ENCODE measurements at places on chromosomes 16 and 17.
A peak's percentile ranks its signal among the peaks of the same experiment; 100 is the strongest.

DNA sequence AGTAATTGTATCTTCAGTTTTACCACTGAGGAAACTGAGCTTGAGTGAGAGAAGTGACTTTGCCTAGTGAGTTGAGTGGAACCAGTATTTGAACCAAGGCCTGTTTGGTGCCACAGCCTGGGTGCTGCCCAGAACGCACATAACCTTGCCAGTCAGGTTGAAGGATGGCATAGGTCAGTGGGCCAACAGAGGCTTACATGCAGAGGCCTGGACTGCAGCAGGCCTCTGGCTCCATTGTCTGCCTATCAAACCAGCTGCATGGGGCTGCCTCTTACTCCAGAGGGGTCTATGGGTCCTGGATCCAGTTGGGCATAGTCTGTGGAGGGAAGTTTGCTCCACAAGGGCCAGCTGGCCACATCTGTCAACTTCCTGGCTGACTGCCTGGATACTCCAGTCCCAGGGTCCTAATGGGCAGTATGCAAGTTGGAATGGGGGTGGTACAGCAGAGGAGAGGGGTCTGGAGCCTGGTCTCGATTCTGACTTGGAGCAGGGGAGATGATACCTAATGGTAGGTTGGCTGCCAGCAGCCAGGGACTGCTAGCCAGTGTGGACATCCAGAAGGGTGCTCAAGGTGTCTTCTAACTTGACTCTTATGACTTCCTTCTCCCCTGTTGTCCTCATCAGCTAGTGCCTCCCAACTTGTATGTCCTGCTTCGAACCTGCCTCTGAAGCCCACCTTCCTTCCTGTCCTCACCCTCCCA lies 11.1 kb upstream of the RNF112 start:
- no peak for DNase-seq

- no peak for DNase-seq
Measured at GRCh38 chr16:18800293-18800692, 1.1 kb downstream of the ARL6IP1 start.

GRCh38 chr16:383326-384051 lies 1.7 kb upstream of the PGAP6 start:
- DNase-seq: peak; percentile 74

- peak; percentile 93 for DNase-seq
Measured at GRCh38 chr16:50152351-50152806, 727 bp upstream of the TENT4B start.

GRCh38 chr17:50447870-50448595 lies 20.6 kb downstream of the CHAD start:
- DNase-seq: no peak

- no peak for DNase-seq
Measured at GRCh38 chr17:304461-304860, 48.1 kb downstream of the RPH3AL start.

GRCh38 chr16:28606291-28607115 lies 3.3 kb downstream of the SULT1A1 start:
- DNase-seq: no peak

DNA sequence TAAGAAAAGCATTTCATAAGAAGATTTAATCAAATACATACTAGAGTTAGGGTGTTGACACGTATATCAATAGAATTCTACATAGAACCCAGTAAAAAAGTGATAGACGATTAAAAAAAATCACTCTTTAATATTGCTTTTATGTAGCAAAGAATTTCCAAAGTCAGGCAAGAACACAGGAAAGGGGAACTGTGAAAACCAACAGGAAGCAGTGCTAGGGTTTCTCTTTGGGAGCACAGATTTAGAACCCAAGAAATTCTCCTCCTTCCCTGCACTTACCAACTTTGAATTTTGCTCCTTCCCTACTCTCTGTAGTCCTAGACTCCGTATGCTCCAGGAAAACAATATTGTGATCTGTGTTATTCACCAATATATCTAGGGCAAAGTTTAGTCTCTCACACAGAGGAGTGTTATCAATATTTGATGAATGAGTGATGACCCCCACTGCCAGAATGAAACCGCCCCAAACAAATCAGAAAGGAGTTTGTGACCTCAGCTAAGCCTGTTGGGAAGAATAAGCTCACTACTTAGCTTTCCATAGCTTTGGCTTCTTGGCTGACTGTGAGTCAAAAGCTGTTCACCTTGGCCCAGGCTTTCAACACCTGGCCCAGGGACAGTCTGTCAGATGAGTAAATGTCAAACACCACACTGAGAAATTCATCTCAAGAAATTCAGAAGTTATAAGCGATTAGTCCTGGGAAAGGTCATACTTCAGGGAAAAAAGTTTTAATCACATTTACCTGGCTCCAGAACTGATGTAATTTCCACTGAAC lies 8.6 kb downstream of the RFWD3 start:
- DNase-seq: no peak
